Tongue (tissue), 3 donors: ENCODE measurements at places on chromosomes 1 and 21. TPM values are rescaled to one million over a fixed set of nuclear protein-coding genes. Genes with fewer than 3 reads are reported as not detected.

DNA sequence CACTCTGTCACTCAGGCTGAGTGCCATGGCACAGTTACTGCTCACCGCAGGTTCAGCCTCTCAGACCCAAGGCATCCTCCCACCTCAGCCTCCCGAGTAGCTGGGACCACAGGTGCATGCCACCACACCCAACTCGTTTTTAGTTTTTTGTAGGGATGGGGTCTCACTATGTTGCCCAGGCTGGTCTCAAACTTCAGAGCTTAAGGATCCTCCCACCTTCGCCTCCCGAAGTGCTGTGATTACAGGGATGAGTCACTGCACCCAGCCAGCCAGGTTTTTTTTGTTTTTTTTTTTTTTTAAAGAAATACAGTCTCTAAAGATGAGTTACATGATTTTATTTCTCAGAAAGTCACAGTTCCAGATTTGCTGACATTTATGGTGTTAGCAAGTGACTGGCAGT lies 29.0 kb downstream of the BACE2 start:
- no peak for DNase-seq

DNA sequence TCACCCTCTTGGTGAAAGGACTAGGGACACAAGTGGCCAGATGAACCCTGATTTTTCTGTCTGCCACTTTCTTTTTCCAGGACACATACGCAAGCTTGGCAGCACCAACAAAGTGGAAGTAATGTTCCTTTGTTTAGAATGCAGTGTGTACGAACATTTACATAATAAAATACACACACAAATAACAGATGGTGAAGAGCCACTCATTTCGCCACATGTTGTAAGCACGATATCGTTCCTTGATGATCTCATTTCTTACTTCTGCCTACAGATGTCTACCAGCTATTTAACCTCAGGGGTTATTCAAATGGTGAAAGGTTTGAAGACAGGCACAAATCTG lies 670.2 kb upstream of the CXADR start:
- no peak for DNase-seq

DNA sequence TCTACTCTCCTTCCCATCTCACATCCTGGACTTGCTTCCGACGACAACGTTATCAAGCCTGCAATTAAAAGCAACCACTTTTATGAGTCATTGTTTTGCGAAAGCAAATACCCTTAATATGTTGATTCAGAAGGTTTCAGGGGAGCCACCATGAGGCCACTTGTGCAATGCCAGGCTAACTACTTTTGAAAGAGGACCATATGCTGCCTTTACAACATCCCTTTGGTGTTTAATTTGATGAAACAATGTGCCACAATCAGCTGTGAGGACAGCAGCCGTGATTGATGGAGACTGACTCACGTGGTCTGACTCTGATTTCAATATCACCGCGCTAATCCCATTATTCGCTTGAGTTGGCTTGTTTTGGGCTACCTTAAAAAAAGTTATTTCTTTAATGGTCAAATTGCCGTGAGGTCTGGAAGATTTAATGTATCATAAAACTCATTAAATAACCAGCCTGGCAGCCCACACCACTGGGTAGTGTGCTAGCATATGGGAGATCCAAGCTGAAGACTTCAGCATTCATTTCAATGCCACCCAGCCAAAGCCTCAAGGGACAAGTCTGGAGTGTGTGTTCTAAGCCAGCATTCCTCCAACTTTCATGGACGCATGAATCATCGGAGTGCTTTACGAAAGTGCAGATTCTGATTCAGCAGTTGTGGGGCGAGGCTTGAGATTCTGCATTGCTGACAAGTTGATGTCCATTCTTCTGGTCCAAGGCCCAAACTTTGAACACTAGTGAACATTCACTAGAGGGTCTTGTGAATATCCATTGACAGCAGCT lies 73.3 kb upstream of the PAXBP1 start:
- DNase-seq = no peak

DNA sequence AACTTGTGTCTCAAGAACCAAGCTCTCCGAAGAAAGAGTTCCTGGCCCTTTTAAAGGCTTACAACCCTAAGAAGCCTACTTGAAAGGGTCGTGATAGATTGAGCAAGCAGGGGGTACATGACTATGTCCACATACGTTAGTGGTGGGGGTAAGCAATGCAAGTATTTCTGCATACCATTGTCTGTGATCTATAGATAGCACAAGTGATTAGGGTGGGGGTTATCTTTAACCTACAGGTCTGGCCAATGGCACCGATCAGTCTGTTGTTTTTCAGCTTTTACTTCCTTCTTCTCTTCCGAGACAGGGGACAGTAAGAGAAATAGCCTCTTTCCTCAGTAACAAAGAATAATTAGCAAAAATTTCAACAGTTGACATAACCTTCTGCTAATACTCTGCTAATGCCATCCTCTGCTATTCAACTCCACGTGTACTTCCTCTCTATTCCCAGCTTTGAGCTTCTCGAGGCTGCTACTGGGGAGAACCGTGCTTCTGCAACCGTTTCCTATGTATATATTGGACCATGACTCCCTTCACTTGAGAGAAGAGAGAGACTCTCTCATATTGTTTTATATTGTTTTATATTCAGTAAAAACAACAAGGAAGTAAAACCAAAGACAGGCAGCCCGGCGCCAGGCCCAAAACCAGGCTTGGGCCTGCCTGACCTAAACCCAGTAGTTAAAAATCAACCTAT lies 727.7 kb upstream of the NCAM2 start:
- no peak for DNase-seq

DNA sequence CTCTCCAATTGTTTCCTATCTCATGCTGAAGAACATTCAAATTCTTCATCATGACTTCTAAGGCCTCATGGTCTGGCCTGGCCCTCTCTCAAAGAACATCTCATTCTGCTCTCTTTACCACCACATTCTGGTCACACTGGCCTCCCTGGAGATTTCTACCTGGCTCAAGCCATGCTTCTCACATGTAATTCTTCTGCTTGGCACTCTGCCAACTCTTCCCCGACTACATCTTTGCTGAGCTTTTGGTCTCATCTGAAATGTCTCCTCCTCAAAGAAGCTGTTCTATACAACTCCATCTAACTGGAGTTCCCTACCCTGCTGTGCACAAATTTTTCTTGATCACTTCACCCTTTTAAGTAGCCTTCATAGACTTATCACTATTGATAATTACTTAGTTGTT lies 1.4 kb upstream of the TBX19 start:
- peak; percentile 3 for DNase-seq

DNA sequence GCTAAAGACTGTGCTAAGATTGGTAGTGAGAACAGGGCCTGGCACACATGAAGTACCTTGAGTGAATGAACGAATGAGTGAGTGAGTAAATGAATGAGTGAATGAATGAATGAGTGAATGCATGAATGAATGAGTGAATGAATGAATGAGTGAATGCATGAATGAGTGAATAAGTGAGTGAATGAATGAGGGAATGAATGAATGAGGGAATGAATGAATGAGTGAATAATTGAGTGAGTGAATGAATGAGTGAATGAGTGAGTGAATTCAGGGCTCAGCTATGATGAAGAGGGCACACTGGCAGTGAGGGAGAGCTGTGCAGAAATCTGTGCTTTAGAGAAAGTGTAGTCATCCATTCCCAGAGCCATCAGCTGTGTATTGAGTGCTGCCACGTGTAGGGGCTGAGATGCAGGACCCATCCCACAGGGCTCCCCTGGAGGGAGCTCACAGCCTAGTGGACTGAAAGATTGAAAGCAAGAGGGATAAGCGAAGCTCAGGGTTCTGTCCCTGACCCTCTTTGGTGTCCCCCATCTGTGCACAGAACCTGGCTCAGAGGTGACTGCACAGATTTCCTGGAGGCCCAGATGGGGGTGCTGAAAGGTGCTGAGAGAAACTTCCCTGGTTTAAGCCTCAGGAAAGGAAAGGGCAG lies 217.9 kb upstream of the VAMP3 start:
- DNase-seq = no peak

DNA sequence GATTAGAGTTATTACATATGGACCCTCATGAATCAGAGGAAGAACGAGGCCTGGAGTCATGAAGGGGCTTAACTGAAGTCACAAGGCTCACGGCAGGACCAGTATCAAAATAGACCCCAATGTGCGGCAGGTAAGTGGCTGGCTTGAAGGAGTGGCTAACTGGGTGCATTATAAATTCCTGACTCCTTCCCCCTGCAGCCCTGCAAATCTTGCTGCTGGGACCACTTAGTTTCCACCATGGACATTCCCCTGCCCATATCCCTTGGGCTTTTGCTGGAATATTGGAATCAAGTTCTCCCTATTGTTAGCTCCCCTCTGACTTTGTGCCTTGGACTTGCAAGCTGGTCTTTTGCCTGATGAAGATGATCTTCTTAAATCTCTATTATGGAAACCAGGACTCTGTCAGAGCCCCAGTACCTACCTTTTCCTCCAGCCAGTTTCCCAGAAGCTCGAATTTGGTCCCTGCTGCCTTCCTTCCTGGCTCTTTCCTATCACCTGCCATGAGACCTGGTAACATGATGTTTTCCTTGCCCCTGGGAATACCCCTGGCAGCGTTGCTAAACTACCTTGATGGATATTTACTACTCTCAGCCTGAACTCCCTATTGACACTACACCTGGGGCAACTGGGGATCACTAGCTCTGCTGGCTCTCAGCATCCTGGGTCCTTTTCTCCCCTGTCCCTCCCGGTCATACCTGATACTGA lies 156.0 kb upstream of the JUN start:
- DNase-seq = no peak

GRCh38 chr1:150881331-150882070 lies 5.1 kb upstream of the ARNT start:
- no peak for DNase-seq

- DNase-seq = no peak
These were observed 48.1 kb downstream of the TENT5C start for GRCh38 chr1:117653732-117654492.

DNA sequence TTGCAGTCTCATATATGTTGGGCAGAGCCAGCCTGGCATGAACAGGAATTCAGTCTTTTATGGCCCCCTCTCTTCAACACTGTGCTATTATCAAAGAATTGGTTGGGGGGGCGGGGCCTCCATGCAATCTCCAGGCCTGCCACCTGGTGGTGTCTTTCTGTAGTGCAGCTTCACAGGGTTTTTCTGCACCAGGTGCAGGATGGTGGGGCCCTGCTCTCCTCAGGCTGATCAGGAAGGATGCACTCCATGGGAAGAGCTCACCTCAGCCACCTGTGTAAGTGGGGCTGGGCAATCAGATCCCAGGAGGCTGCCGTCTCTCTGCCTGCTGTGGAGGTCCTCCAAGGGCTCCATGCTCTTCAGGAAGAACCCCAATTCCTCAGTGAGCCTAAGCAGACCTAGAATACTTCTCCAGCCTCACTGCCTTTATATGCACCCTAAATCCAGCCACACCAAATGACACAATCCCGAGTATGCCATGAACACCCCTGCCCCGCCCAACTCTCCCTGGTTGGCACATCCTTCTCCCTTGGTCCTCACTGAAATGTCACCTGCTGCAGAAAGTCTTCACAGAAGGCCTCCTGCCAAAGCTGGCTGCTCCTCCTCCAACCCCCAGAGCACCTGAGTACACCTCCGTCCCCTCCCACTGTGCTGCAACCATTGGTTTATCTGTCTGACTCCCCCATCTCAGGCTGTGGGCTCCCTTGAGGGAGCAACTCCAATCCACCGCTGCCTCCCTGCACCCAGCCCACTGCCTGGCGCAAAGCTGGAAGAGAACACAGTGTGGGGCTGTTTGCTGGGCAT lies 16.5 kb downstream of the STK40 start:
- DNase-seq = peak; percentile 90

GRCh38 chr1:108082001-108082400 lies 117.0 kb upstream of the VAV3 start:
- DNase-seq = no peak

DNA sequence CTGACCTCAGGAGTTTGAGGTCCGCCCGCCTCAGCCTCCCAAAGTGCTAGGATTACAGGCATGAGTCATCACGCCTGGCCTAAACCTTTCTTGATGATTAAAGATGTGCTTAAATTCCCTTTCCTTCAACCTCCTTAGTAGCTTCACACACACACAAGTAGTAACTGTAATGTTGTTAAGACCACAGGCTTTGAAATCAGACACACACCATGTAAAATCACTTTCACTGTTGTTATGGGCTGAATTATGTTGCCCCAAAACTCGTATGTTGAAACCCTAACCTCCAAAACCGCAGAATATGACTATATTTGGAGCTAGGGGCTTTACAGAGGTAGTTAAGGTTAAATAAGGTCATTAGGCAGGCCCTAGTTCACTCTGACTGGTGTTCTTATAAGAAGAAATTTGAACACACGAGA lies 180.2 kb downstream of the NR5A2 start:
- no peak for DNase-seq

DNA sequence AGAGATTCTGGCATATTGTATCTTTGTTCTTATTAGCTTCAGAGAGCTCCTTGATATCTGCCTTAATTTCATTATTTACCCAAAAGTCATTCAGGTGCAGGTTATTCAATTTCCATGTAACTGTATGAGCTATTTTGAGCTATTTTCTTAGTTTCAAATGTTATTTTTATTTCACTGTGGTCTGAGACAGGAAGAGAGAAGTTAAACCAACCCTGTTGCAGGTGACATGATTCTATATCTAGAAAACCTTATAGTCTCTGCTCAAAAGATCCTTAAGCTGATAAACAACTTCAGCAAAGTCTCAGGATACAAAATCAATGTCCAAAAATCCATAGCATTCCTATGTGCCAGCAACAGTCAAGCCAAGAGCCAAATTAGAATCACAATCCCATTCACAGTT lies 1644.0 kb upstream of the B3GALT2 start:
- DNase-seq = no peak

GRCh38 chr1:35573198-35574124 lies at the start of gene TFAP2E:
TFAP2E (plus strand) TSS chr1:35573314; CDS start chr1:35573578, 264 bp downstream.
- peak; percentile 44 for DNase-seq

- DNase-seq = no peak
These were observed 32.8 kb downstream of the EPRS1 start for GRCh38 chr1:220013497-220013896.

DNA sequence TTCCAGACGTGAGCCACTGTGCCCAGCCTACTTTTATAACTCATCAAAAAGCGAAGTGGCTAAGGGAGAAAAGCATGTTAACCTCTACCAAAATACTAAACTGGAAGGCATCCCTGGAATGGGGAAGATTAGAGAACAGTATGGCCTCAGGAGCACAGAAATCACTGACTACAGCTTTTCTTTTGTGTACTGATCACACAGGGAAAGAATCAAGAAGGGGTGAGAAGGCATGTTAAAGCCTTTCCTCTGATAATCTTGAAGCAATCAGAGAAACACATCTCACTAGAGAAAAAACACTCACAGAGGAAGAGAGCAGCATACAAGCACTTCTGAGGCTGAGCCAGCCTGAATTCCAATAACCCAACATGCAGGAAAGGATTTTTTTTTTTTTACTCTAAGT lies 10.7 kb downstream of the PCAT6 start:
- no peak for DNase-seq

- no peak for DNase-seq
These were observed 15.6 kb upstream of the C21orf91 start for GRCh38 chr21:17834639-17835354.

- peak; percentile 97 for DNase-seq
These were observed 9.1 kb upstream of the GPR61 start for GRCh38 chr1:109530457-109531087.

- DNase-seq = no peak
These were observed 8.7 kb downstream of the ITLN1 start for GRCh38 chr1:160876311-160876710.

- DNase-seq = no peak
These were observed 2.5 kb upstream of the CHTOP start for GRCh38 chr1:153631047-153632022.

GRCh38 chr1:31444725-31445448 lies 31.9 kb downstream of the SERINC2 start:
- DNase-seq = no peak

Gene NUP210L
- total RNA-seq = 0.21 TPM

Gene MORC3
- total RNA-seq = 84.5 TPM

Gene CRYAA
- total RNA-seq = not detected

Gene TRNP1
- 4.5 TPM for total RNA-seq

Gene KCNT2
- 10.5 TPM for total RNA-seq

Gene REN
- not detected for total RNA-seq

Gene SYT6
- 0.10 TPM for total RNA-seq

Gene BMP8B
- total RNA-seq = 2.7 TPM
